ENCODE measurements at places on chromosomes 12 and 14. TPM values are rescaled to one million over a fixed set of nuclear protein-coding genes. Genes with fewer than 3 reads are reported as not detected.

KLRC2 gene
- total RNA-seq: not detected

PLEKHG7 gene
- total RNA-seq: not detected

TNS2 gene
- total RNA-seq: 48.1 TPM

TAS2R30 gene
- 0.74 TPM for total RNA-seq

ACRBP gene
- total RNA-seq: 0.54 TPM

PIANP gene
- total RNA-seq: 0.13 TPM

RND1 gene
- 0.44 TPM for total RNA-seq

SMCO3 gene
- not detected for total RNA-seq

ACVRL1 gene
- total RNA-seq: 0.36 TPM

MYF5 gene
- not detected for total RNA-seq

LRTM2 gene
- not detected for total RNA-seq

C1RL gene
- 10.7 TPM for total RNA-seq

NELL2 gene
- total RNA-seq: 0.28 TPM

KLHL33 gene
- not detected for total RNA-seq

ISCA2 gene
- total RNA-seq: 26.1 TPM

KCNK10 gene
- 0.28 TPM for total RNA-seq

HOXC4 gene
- 22.7 TPM for total RNA-seq

CSRP2 gene
- 7.8 TPM for total RNA-seq

CIDEB gene
- 0.18 TPM for total RNA-seq

NUAK1 gene
- total RNA-seq: 50.3 TPM

INHBE gene
- total RNA-seq: 0.59 TPM

PRPH gene
- 0.39 TPM for total RNA-seq

TRMT5 gene
- total RNA-seq: 14.9 TPM

FOXN3 gene
- 8.8 TPM for total RNA-seq

GPR65 gene
- not detected for total RNA-seq

ZC2HC1C gene
- 5.2 TPM for total RNA-seq

OASL gene
- total RNA-seq: 21.1 TPM

UBC gene
- total RNA-seq: 1,725 TPM

Measured in Panc1 (cell line).